DMS53 (cell line): ENCODE measurements at places on chromosomes 5 and 9.

GRCh38 chr9:129175825-129176633 is 2.0 kb downstream of the IER5L start:
- peak; percentile 94 for DNase-seq

DNA sequence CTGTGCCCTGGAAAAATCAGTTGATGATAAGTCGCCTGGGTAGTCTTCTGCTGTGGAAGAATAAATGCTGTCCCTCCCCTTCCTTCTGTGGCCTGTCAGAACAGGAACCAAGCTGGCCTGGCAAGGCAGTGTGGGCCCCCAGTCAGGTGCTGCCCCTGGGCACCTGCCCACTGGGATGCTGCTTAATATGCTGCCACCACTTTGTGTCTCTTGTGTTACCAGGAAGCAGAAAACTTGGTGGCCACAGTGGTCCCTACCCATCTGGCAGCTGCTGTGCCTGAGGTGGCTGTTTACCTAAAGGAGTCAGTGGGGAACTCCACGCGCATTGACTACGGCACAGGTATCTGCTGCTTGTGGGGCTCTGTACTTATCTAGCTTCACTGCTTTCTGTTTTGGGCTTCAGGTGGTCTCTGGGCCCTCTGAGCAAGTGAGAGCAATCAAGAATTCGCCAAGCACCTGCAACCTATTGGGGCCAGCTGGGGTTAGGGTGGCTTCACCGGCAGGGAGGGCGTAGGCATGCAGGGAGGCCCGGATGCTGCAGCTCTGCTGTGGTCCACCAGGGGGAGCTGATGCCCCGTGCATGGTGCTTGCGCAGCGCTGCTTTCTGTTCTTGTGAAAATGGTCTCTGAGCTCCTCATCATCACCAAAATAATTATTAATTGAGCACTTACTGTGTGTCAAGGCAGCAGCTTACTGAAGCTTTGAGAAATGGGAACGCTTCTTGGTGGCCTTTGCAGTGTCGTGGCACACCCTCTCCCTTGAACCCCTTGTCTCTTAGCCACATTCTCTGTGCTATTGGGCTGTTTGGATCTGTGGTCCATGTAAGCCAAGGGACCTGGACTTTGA is 20.3 kb downstream of the PTPA start:
- peak; percentile 78 for DNase-seq

DNA sequence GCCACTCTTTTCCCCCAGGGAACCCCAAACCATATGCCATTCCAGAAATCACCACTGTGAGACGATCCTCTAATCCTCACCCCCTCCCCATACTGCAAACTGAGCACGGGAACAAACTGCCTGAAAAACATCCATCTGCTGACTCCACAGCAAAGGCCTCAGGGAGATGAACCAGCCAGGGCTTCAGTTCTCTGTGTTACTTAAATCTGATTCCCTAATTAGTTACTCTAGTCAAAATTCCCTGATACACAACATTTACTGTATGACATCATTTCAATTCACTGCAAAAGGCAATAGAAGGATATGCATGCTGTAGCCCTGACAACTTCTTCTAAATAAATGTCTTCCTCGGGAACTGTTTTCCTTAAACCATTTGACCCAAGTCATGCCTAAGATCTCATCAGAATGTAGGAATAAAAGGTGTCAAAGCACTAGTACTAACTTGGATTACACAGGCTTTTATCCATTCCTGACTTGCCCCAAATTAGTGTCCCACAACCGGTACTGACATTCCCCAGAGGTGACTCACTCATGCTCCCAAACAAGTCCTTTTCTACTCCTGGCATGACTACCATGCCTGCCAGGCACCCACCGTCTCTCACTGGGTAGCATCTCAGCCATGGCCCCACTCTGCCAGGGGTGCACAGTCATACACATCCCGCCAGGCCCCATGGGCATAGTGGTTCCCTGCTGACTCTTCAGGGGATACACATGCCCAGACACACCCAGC is 35.0 kb downstream of the MTX3 start:
- no peak for DNase-seq

DNA sequence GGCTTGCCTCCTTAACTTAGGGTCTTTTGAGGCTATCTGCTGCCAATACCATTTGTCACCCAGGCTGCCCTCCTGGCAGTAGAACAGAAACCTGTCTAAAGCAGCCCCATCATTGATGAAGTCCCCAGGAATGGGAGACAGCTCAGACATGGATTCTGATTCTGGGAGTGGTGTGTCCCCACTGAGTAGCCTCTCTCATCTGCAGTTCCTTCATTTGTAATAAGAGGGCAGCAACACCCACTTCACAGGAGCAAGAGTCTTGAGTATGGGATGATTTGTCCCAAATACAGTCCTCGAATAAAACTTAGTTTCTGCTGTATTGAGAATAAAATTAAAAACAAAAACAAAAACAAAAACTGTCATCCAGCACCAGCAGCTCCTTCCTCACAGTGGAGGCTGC is 167.6 kb downstream of the ASTN2 start:
- DNase-seq, result peak; percentile 43

GRCh38 chr5:72920690-72921502 is 34.9 kb upstream of the FCHO2 start:
- DNase-seq, result peak; percentile 57

- peak; percentile 65 for DNase-seq
These were observed 446.2 kb upstream of the TRPC7 start for GRCh38 chr5:136811551-136811950.

DNA sequence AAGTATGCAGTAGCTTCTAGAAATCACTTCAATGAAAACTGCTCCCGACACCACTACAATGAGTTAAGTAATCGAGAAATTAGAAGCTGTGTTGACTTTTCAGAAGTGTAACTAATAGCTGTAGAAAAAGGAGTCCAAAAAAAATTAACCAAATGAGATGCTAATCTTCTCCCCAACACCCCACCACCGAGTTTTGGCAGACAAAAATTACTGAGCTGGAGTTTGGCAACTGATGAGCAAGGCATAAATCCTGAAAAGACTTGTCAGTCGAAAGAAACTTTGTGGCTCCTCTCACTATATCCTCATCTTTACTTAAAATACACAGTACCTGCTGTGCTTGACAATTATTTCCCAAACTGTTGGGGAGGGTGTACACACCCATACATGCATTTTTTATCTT is 191.9 kb downstream of the EBF1 start:
- no peak for DNase-seq

GRCh38 chr5:34554641-34555040 is 101.5 kb upstream of the RAI14 start:
- DNase-seq, result no peak
